ENCODE measurements at places on chromosomes 12 and 14. TPM values are rescaled to one million over a fixed set of nuclear protein-coding genes. Genes with fewer than 3 reads are reported as not detected.

The COL2A1 gene
- not detected for total RNA-seq

The OR10G3 gene
- not detected for total RNA-seq

The KLRG1 gene
- 3.8 TPM for total RNA-seq

The CMA1 gene
- not detected for total RNA-seq

GRCh38 chr12:20601668-20602280 is 93.4 kb upstream of the SLCO1C1 start:
- no peak for DNase-seq

DNA sequence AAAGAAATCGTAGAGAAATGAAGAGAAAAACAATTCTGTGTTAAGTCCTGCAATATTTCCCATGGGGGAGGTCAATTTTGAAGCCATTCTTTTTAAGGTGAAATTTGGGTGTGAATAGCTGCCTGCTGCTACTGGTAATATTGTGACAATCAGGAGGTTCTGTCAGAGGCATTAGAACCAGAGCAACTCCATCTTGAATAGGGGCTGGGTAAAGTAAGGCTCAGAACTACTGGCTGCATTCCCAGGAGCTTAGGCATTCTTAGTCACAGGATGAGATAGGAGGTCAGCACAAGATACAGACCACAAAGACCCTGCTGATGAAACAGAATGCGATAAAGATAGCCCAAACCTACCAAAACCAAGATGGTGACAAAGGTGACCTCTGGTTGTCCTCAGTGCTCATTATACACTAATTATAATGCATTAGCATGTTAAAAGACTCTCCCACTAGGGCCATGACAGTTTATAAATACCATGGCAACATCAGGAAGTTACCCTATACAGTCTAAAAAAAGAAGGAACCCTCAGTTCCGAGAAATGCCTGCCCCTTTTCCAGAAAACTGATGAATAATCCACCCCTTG is 24.8 kb upstream of the MTHFD1 start:
- no peak for DNase-seq

GRCh38 chr14:91755570-91756295 is 23.8 kb upstream of the CATSPERB start:
- no peak for DNase-seq

- DNase-seq = no peak
Measured at GRCh38 chr12:31599053-31599452, 8.1 kb upstream of the DENND5B start.

DNA sequence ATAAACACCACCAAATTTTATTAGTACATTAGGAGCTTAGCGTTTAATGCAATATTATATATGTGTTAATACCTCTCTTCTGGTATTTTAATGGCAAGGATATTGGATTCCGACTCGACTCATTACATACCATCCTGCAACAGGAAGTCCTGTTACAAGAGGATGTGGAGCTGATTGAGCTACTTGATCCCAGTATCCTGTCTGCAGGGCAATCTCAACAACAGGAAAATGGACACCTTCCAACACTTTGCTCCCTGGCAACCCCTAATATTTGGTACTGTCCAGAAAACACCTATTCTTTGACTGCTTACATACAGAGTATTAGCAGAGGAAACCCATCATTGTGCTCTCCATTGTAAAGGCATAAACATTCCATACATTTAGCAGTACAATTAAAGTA is 45.2 kb downstream of the VEZT start:
- no peak for DNase-seq

- DNase-seq = no peak
Measured at GRCh38 chr14:59018978-59019377, 169.5 kb upstream of the DAAM1 start.

GRCh38 chr12:14611640-14612203 is 44.0 kb upstream of the PLBD1 start:
- no peak for DNase-seq

GRCh38 chr12:98291828-98292227 is 223.6 kb upstream of the TMPO start:
- no peak for DNase-seq

DNA sequence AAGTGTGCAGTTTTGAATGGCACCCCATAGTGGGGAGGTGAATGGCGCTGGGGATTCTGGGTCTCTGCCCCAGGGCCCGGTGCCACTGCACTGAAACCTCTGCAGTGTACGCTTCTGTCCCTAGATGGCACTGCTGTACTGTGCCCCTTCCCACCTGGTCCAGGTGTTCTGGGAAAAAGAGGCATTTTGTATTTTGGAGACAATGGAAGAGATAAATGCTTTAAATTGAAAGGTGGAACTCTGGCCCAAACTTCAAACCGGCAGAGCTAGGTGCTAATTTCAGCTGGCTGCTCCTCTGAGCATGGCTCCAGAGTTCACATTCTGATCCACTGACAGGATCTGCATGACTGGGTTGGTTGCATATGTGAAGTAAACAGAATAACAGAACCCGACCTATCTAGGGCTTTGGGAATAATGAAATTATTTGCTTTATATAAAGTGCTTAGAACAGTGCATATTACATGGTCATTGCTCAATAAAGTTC is 52.2 kb downstream of the KRT80 start:
- DNase-seq = no peak

- DNase-seq = no peak
Measured at GRCh38 chr14:52802597-52802996, 11.2 kb upstream of the GNPNAT1 start.

GRCh38 chr12:57233357-57234232 is 4.1 kb downstream of the SHMT2 start:
- no peak for DNase-seq

GRCh38 chr14:64763801-64764621 is 59.8 kb downstream of the PLEKHG3 start:
- no peak for DNase-seq

- DNase-seq = no peak
Measured at GRCh38 chr12:4881266-4882064, 28.2 kb upstream of the KCNA1 start.
